ENCODE measurements at places on chromosomes 7 and 10.

DNA sequence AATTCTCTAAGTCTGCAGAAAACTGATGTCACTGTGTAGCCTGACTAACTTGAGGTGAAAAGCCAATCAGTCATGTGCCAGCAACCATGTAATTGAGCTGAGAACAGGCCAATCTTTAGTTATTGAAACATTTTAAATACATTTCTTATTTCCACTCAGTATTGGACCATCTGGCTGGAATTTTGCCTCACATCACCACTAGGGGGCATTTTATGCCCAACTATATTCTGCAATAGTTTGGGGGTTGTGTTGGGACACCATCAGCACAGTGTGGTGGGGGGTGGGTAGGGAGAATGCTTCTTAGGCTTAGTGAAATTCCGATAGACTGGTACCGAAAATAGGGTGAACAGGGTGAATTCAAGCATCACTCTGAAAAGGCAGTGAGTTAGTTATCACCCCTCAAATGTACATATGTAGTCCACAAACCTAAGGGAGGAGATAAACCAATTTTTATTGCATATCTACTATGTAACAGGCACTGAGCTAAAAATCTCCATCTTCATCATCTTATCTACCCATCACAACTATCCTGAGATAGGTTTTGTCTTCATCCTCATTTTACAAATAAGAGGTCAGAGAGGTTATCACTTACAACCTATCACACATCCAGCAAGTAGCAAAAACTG, 17.8 kb downstream of the NPSR1 start:
- DNase-seq, result peak; percentile 30

DNA sequence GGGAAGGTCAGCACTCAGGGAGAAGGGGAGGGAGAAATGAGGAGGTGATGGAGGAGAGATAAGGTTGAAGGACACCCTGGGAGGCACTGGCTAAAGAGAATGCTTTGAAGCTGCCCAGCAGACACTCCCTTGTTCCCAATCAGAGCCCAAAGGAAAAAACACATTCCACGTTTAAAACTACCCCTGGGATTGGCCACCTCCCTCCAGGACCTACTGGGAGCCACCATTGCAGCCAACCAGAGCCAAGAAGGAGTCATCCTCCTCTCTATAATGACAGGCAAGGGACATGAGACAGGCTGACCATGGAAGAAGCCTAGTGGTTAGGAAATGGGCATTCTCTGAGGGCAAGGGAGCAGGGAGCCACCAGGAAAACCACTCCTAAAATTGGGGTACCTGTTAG, 43.8 kb downstream of the MYO1G start:
- DNase-seq, result no peak

GRCh38 chr7:36456138-36456537, 66.5 kb downstream of the ANLN start:
- DNase-seq, result no peak

DNA sequence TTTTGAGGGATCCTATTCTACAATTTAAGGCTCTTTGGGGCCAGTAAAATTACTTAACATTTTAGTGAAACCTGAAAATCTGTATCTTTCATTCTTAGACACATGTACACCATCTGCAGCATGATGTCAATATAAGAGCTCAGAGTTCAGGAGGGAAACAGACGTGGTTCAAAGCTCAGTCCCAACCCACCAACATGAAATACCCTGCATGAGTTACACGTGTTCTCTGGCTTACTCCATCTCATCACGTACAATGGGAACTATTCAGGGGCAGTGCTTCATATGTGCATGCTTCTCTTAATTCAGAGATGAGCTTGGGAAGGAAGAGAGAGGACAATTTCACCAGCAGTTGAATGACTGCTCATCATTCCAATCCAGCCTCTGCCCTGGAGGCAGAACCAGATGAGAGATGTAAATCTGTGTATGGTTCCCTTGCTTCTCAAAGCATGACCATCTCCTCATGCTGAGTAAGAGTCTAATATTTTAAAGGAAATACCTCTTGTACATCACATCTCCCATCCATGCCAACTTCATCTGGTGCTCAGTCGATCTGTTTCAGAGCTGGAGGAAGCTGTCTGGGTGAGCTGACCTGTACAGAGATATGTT, 29.0 kb upstream of the ADAM12 start:
- no peak for DNase-seq

- DNase-seq, result peak; percentile 69
Observed at GRCh38 chr7:133853706-133854276, 273.3 kb upstream of the LRGUK start.

DNA sequence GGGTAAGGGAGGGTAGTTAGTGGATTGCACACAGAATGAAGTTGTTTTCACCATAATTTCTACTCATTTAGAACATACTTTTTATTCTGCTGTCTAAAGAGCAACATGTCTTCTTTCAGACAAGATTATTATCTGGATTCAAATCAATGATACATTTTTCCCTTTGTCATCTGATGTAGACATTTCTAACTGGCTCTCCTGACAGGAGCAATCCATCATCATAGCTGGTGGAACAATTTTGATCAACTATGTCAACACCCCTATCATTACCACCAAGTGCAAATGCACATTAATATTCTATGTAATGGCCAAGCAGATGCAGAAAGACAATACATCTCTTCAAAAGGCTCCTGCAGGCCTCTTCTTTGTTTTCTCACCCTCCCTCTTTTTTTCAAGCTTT, 672.9 kb upstream of the LRRTM3 start:
- no peak for DNase-seq

GRCh38 chr10:70913893-70914240, 25.5 kb upstream of the PCBD1 start:
- DNase-seq, result no peak

DNA sequence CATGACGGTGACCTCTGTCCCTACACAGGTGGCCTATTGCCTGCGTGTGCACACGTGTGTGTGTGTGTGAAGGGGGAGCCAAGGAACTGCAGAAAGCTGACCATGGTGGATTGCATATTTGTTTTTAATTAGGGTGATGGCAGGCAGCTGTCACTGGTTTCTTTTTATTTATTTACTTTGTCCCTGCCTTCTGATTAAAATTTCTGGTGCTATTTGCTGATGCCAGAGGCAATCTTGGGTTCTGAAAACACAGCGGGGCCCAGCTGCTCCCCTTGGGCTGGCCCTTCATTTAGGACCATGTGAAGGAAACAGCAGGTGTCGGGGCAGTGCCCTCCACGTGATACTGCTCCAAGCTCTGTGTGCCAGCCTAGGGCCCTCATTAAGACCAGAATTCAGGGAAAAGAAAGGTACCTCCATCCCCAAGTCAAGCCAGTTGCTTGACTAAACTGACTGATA, 71.3 kb upstream of the PODXL start:
- no peak for DNase-seq

GRCh38 chr10:101777619-101778145, 1.8 kb upstream of the FGF8 start:
- DNase-seq, result no peak

GRCh38 chr7:133674079-133674763, 421.3 kb downstream of the EXOC4 start:
- DNase-seq, result no peak

DNA sequence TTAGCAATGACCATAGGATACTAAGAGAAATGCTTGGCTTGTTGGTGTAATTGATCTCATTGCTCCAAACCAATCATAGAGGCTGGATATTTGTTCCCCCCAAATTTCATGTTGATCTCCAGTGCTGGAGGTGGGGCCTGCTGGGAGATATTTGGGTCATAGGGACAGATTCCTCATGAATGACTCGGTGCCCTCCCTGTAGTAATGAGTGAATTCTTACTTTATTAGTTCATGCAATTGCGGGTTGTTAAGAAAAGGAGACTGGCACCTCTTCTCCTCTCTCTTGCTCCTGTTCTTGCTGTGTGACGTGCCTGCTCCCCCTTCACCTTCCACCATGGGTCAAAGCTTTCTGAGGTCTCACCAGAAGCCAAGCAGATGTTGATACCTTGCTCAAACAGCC, 630.1 kb downstream of the CALN1 start:
- DNase-seq, result no peak

GRCh38 chr7:141369422-141369821, 181.8 kb upstream of the AGK start:
- DNase-seq, result no peak

GRCh38 chr10:74900297-74900696, 73.9 kb downstream of the KAT6B start:
- DNase-seq, result no peak

- no peak for DNase-seq
Observed at GRCh38 chr7:114956702-114957101, 34.8 kb downstream of the MDFIC start.

GRCh38 chr10:31659665-31660064, 269.0 kb downstream of the ARHGAP12 start:
- no peak for DNase-seq

- no peak for DNase-seq
Observed at GRCh38 chr10:117727421-117727820, 184.9 kb downstream of the EMX2 start.

GRCh38 chr10:17412323-17412722, 42.1 kb downstream of the ST8SIA6 start:
- no peak for DNase-seq

DNA sequence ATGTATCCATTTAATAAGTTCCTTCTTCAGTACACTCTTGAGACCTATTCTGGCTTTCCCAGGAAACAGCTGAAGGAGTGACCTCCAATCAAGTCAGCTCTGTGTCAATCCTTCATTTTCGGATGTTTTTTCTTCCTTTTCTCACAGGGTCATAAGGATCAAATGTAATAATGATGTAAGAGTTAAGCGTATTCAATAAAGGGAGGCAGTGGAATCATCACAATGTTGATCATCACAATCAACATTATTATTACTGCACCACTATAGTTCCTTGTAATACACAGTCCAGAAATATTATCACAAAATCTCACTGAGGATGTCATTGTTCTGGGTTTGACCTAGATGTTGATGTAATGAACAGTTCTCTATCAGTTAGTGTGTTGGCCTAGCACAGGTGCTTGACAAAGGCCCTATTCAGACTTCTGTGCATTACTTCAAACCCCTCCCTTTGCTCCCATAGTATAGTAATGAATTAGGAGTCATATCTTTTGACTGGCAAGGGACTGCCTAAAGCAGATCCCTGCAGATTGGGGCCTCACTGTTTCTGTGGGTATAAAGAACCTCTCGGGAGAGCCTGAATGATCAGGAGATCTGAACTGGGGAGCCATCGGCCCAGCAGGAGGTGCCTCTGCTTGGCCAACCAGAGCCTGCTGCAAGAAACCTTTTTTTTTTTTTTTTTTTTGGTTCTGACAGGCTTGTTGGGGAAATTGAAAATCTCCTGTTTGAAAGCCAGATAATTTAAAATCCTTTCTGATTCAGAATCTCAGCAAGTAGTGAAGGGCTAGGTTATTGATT, 100.6 kb downstream of the KAT6B start:
- no peak for DNase-seq

DNA sequence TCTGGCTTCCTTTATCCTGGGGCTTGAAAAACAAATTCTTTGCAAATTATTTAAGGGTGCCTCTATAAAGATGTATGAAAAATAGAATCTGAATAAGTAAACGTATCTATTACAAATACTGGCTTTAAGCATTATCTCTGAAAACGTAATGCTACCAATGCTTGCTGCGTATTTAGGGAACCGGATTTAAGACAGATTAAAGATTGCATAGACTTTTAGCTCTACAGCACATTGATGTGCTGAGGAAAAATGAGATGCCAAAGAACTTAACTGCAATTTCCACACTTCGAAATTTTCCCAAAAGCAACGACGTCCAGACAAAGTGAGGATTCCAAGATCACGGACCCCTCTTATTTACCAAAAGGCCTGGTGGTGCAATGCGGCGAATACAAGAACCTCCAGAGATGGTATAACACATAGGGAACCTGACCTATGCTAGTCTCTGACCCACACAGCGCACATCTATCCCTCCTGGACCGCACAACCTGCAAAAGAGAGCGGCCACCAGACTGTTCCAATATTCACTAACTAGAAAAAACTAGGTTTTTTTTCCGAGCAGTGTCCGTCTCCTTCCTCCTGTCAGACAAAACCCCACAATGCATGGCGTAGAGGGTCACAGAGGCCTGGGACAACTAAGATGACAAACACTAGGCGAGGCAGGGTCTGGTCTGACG, 34.3 kb upstream of the PHF14 start:
- no peak for DNase-seq

GRCh38 chr7:36958111-36958733, 233.9 kb upstream of the AOAH start:
- no peak for DNase-seq

DNA sequence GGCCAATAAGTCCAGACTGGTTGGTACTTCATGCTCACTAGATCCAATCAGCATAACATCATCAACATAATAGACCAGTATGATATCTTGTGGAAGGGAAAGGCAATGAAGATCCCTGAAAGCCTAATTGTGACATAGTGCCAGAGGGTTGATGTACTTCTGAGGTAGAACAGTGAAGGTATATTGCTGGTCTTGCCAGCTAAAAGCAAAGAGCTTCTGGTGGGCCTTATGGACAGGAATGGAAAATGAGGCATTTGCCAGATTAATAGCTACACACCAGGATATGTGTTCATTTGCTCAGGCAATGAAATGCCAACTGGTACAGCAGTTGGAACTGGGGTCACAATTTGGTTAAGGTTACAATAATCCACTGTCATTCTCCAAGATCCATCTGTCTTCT, 156.4 kb downstream of the HTR7 start:
- DNase-seq, result no peak

DNA sequence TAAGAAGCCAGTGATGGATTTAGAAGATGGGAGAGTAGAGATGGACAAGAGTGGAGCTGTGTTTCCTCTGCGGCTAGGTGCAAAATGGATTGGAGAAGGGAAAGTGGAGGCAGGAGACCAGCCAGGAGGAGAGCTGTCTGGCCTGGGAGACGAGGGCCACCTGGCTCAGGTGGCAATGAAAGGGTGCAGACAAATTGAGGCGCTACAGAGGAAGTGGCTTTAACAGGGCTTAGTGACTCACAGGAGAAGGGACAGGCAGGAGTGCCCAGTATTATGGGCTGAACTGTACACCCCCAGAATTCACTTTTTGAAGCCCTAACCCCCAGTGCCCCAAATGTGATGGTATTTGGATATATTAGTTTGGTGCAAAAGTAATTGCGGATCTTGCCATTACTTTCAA, 65.6 kb upstream of the DUSP5 start:
- DNase-seq, result no peak

- no peak for DNase-seq
Observed at GRCh38 chr10:62512732-62513475, 138.7 kb downstream of the ZNF365 start.

DNA sequence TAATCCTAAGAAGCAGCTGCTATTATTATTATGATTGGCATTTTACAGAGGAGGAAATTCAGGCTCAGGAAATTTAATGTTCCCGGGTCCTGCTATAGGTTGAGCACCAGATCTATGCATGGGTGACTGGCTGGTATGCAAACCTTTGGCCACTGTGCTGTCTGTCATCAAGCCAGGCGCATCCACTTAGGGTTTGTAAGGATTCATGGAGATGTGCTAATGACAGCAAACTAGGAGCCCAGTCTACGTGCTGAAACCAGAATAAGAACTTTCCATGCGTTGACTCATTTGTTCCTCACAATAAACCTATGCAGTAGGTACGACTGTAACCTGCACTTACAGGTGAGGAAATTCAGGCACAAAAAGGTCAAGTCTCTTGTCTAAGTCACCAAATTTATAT, 64.5 kb upstream of the ZMIZ1 start:
- no peak for DNase-seq

All from fibroblast of pulmonary artery (primary cell).